ENCODE measurements at places on chromosomes 3 and 15. TPM values are rescaled to one million over a fixed set of nuclear protein-coding genes. Genes with fewer than 3 reads are reported as not detected.

The SH2D7 gene
- not detected for total RNA-seq

The MNS1 gene
- 1.6 TPM for total RNA-seq

The CPB1 gene
- 0.77 TPM for total RNA-seq

The ZNF660 gene
- total RNA-seq = 4.5 TPM

Measured in gastroesophageal sphincter (tissue), 4 donors.